ENCODE measurements at places on chromosomes 5 and 9.

GRCh38 chr5:140791089-140791488, 3.6 kb upstream of the PCDHA2 start:
- DNase-seq, result no peak

DNA sequence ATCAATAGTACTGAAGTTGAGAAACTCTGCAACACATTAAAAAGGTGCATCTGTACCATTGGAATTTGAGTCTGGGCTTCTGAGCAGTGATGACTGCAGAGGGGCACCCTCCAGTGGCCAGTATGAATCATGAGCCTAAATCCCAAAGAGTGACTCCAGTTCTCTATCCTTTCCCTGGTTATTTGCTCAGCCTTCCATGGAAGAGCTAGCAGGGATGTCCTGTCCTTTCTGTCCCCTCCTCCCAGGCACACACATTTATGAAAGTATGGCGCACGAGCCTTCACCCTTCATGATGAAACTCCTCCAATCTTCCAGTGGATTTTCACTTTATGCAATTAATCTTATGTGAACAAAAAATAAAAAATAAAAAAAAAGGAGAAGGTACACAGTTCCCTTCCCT, 81.0 kb downstream of the ESM1 start:
- no peak for DNase-seq

DNA sequence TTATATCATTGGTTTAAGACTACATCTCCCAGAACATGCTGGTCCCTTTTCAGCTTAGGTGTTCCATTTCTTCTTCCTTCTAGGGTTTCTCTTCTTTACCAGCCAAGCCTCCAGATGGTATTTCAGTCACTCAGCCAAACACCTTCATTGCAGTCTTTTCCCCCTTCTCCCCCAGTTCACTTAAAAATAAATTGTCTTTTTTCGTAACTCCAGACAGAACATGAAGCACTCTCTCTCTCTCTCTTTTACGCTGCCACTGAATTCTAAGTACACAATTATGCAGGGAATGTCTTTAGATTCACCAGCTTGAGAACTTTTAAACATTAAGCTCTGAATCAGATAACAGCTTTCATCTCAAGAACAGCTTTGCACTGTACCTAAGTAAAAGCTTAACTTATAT, 419.7 kb upstream of the BRINP1 start:
- DNase-seq, result no peak

DNA sequence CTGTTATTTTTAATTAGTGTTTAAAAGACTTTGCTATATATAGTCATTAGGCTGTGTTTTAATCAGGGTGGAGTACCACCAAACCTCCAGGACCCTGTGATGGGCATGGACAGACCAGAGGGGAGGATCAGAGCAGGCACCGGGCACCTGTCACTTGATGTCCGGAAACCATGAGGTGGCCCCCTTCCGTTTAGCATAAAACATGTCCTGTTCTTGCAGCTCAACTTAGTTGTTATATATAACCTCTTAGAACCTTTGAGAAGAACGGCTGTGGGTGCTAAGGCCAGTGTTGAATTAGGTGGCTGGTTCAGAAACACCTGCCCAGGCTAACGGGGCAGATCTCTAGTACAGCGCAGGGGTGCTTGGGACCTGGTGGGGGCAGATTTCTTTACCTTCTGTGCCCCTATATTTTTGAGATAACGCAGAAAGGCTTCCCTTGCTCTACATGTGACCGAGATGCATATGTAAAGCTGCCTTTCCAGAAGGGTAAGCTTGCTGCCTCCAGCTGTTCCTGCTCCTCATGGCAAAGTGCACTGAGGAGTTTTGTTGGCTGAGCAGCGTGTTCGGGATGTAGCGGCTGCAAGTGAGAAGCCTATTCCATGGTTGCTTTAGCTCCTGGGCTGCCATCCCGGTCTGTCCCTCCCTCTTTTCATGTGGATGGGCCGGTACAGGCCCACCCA, 255.5 kb downstream of the FANCC start:
- no peak for DNase-seq

DNA sequence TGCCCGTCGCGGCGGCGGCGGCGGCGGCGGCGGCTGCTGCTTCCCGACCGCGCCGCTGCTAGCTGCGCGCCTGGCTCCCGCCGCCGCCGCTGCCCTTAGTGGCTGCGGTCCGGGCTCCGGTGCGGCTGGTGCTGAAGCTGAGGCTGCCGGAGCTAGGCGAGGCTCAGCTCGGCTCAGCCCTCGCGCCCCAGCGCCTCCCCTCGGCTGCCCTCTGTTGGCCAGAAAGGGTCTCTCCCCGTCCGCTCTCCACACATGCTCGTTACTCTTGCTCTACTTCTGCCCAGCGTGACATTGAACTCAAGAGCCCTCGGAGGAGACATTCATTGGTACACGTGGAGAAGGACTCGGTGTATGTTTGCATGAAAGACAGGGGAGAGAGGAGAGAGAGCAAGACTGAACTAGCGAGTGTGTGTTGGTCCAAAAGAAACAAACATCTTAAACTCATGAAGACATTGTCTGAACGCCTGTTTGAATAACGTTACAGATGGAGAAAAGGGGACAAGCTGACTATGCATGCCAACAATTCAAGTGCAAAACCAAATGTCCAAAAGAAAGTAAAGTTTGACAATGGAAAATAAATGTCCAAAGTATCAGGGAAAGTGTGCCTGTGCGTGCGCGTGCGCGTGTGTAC, at the start of gene HCN1:
HCN1 (minus strand) TSS at position 175 of the 631 bp plus-strand sequence.
- peak; percentile 75 for DNase-seq

DNA sequence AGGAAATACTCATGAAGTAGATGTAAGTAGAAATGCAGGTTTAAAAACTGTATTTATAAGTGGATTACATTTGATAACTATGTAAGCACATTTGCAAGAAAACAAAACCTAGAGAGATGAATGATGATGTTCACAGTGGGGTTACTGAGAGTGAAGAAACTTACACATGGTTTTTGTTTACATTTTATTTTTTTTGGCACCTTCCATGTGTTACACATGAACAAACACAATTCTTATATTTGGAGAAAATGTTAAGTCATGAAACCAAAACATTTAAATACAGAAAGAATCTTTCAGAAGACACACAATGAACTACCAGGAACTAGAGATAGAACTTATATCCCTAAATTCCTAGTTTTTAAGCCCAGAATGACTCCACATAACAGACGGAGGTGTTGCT, 51.5 kb upstream of the SPATA31E1 start:
- no peak for DNase-seq

GRCh38 chr9:97491216-97491999, 10.1 kb upstream of the TMOD1 start:
- DNase-seq, result no peak

DNA sequence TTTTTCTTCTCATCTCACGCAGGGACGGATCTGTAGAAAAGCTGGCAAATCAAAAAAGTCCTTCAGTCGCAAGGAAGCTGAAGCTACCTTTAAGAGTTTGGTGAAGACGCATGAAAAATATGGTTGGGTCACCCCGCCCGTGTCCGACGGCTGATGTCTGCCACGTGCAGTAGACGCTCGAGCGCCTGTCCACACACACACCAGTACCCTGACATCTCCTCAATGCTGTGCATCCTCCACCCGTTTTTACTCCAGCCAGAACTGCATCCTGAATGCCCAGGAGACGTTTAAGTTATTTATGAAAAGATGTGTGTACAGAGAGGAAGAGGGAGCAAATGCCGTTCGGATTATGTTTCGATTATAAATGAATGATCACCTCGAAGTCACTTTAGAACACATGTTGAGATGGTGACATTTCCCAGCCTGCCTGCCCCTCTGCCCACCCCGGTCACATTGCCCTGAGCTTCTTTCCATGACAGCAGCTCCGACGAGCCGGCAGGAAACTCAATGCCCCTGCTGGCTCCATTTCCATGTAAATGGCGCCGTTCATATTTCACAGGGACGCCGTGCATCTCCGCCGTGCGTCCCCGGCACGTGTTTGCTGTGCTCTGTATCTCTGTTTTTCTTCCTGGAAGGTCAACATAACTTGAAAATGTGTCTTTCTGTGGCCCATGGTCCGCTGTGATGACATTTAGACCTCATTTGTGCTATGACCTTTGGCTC, 42.7 kb downstream of the UBE2QL1 start:
- no peak for DNase-seq

DNA sequence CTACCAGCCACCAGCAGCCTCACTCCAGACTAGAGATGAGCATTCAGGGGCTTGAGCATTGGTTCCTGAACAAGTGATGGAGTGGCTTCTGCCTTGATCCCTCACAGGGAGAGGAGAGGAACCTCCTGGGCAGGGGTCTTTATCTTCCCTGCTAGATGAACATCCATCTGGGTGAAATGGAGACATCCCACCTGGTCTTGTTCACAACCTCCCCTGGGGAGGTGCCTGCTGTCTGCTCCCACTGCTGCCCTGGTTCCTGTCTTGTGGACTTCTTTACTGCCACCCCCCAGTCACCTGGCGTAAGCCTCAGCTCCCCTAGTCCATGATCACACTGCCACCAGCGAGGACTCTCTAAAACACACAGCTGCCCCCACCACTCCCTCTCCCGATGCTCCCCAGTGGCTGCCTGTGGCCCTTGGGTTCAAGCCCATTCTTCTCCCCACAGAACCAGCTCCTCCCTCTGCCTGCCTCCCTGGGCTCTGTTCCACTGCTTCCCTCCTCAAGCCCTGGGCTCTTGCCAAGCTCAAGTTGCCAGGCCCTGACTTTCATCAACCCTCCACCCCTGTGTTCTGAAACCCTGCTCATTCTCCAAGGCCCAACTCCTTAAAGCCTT, 51.5 kb downstream of the COL15A1 start:
- no peak for DNase-seq

DNA sequence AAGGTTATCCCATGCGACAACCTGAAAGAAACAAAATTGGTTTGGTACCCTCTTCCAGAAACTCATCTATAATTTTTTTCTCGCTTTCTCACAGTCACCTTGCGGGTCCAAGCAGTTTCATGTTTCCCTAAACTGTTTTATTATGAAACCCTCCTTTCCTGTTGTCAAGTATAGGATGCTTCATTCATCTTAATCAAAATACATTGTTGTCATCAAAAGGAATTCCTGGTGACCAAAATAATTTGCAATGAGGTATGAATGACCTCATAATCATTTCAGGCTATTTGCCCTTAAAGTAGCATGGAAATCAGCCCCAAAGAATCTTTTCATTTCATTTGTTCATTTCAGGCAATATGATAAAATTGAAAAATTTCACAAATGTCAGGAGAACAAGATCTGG, 503.0 kb downstream of the SPATA31D1 start:
- no peak for DNase-seq

DNA sequence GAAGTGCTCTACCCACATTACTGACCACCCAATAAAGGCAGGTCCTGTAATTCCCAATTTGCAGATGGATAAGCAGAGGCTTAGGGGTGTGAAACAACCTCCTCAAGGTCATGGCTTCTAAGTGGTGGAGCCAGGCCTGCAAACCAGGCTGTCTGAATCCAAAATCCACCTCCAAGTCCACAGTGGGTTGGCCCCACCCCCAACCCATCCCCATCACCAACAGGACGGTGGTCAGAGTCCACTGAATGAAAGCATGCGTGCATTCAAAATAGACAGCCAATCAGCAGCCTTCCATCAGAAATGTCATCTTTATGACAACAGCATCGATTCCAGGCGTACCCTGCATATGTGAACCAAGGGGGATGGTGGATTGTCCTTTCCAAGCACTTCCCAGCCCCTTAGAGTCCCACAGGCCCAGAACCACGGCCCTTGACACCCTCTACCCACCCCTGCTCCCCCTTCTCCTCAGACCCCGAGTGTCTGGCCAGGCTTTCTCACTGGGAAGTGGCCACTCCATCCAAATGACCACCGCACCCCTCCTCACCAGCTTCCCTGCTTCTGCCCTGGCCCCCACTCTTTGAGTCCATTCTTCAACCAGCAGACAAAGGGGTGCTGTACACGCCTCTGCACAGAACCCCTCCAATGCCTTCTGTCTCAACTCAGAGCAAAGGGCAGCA, 133.1 kb downstream of the KCNIP1 start:
- DNase-seq, result no peak

DNA sequence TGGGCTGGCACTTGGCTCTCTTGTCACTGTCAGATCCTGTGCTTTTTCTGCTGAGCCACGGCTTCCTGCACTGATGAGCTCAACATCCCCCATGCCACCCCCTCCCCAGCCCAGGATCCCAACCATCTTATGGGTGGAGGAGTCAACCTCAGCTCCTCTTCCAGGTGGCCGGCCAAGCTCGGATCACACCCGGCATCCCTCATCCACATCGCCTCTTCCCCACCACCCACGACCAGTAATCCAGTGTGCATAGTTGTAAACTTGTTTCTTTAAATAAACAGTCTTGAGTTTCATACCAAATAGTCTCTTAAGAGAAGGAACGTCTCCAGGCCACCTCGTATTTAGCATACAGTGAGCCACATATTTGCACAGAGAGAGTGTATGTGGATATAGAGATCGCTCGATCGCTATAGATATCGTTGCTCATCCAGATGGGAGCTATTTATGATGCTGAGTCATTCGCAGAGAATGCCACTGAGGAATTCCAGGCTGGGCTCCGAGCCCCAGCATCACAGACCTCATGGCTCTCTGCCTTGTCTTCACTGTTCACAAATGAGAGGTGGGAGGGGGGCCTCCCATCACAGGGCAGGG, 61.8 kb upstream of the CPLX2 start:
- no peak for DNase-seq

DNA sequence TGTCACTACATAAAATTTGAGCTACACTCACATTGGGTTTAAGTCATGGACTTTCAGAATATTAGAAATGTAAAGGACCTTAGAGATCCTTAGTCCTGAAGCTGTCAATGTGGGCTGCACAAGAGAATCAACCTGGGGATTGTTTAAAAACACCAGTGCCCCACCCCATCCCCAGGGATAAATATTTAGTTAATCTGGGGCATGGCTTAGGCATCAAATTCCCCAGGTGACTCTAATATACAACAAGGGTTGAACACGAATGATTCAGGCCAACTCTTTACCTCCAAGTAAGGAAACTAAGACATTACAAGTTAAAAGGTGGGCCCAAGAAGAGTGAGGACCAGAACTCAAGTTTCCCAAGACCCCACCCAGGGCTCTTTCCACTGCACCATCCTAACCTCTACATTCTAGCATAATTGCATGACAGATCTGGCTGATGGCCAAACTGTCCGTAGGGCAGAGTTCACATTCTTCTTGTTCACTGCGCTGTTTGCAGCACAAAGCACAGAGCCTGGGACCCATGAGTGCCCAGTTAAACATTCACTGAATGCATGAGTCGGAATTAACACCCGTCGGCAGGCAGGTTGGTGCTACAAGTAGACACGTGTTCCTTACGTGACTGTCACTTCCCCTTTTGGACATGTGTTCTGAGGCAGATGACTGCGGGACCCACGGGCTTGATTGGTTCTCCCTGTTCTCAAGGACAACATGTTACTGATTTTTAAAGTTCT, 25.2 kb downstream of the CYFIP2 start:
- no peak for DNase-seq

- no peak for DNase-seq
Measured at GRCh38 chr9:109765830-109766229, 14.2 kb upstream of the PALM2AKAP2 start.

- DNase-seq, result no peak
Measured at GRCh38 chr5:141855265-141856036, 22.8 kb downstream of the PCDH1 start.

DNA sequence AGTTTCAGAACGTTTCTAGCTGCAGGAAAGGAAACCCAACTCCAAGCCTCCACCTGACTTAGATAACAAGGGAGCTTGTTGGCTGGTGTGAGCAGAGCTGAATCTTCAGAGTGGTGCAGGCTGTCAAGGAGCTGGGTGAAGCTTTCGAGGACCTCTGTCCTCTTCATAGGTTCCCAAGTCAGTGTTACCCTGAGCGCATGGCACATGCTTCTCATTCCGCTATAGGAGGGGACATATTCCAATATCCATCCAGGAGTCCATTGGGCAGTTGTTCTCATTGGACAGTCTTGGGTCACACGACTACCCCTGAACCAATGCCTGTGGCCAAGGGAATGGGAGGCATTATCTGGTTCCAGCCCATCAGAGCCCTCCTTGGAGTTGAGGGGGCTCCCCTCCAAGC, 50.3 kb downstream of the DUSP1 start:
- no peak for DNase-seq

GRCh38 chr5:41686767-41687166, 176.4 kb upstream of the PLCXD3 start:
- no peak for DNase-seq

Measured in H1 (cell line).